ENCODE measurements at places on chromosomes 5 and 9.

GRCh38 chr5:135645336-135646180 is 66.8 kb upstream of the CXCL14 start:
- DNase-seq: no peak

DNA sequence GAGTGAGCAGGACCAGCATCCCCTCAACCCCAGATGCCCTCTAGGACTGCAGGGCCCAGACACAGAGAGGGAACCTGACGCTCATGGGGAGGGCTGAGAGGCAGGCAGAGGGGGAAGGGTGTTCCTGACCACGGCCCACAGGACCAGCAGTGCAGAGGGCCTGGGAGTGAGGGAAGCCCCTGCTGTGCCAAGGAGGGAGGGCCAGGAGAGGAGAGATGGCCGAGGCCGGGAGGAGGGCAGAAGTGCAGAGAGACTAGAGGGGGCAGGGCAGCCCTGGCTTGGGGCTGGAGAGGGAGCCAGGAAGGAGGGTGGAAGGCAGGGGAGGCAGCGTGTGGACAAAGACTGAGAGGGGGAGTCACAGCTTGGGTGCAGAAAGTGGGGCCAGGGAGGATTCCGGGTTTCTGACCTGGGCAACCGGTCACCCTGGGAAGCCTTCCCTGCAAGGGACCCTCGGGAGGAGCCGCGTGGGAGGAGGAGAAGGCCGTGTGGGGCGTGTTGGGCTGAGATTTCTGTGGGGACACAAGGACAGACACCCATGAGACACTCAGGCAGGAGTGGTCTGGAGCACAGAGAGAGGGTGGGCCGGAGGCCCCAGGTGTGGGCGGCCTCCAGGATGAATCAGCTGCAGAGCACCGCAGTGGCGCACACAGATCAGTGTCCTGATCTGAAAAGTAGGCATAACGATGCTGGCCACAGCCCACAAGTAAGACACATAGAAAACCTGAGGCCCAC is 117.5 kb downstream of the ADAMTS2 start:
- DNase-seq: no peak

DNA sequence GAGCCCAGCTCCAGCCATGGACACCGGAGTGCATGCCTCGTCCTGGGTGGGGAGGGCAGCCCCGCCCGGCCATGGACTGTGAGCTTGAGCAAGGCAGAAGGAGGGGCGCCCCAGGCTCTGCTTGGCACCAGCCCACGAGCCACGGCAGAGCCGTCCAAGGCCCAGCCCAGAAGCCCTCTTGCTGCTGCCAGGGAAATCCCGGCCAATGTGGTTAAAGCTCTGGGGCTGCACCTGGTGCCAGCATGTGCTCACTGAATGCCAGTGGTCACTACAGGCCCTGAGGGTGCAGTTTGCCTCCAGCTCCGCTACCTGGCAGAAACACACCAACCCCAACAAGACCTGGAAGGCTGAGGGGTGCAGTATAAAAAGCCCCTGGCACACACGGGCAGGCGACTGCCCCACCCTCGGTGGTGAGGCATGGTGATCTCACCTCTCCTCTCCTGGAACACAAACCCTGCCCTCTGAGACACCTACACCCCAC is 11.8 kb downstream of the BRD3 start:
- DNase-seq: peak; percentile 94

DNA sequence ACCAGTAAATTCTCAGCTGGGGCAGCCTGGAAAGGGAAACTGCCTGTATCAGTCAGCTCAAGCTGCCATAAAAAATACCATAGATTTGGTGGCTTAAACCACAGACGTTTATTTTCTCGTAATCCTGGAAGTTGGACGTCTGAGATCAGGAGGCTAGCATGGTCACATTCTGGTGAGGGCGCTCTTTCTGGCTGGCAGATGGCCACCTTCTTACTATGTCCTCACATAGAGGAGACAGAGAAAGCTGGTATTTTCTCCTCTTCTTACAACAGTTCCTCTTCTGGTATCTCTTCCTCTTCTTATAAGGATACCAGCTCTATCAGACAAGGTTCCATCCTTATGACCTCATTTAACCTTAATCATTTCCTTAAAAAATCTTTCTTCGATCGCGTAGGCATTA is 50.5 kb upstream of the RFX3 start:
- DNase-seq: no peak

GRCh38 chr5:173915310-173916014 is 27.3 kb downstream of the CPEB4 start:
- peak; percentile 51 for DNase-seq

GRCh38 chr9:91100878-91101450 is 260.8 kb downstream of the AUH start:
- no peak for DNase-seq

DNA sequence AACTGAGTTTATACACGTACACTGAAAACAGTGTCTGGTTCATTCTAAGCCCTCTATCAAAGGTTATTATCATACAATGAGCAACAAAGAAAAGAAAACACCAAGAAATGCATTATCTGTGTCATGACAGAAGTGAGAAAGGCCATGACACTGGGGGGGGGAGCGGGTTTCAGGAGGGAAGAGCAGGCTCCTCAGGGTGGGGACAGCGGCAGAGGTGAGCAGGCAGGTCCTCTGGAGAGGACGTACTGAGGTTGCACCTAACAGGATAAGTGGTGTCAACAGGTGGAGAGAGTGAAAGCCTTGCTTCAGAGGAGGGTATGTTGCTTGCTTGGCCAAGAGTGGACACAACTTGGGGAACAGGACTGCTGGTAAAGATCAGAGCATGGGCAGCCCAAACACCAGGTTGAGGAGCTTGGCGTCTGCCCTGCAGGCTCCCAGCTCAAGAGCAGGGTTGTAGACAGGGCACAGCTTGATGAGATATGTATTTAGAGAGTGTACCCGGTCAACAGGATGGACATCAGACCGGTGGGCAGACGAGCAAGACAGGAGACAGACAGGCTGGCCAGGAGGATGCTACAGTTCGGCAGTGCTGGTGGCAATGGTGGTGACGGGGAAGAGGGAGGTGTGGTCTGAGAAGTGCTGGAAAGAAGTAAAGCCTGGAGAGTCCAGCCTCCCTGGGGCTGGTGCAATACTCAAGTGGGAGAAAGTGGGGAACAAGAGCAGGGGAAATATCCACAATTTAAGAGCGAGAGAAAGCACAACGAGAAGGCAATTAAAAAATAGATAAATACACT is 10.3 kb downstream of the WHRN start:
- no peak for DNase-seq

DNA sequence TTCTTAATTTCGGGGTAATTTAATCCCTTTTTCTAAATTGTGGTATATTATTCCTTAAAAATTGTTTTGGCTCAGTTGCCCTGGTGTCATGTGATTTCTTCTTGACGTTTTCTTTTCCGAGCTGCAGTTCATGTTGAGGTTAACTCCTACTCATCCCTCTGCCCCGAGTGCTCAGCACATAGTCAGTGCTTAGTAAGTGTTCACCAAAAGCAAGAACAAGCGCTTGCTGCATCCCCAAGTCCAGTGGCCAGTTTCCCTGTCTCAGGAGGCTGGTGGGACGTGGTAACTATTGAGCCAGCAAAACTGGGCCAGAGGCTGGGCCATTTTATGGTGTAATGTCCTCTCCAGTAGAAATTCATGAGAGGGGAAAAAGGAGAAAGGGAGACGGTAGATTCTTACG is 23.3 kb downstream of the TRIO start:
- DNase-seq: no peak

- no peak for DNase-seq
Observed at GRCh38 chr5:132227235-132227484, 493 bp downstream of the P4HA2 start.

DNA sequence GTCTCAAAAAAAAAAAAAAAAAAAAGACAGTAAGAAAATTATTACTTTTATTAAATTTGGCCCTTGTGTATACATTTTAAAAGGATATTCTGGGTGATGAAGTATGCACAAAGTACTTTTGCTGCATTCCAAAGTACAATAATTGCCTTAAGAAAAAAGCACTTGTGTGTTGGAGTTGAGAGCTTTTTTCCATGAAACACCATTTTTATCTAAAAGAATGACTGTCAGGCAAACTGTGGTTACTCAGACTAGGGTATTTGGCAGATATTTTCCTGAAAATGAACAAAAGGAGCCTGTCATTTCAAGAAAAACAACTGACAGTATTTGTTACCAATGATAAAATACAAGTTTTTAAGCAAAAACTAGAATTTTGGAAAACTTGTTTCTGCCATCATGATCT is 84.3 kb upstream of the PTPN3 start:
- DNase-seq: no peak

DNA sequence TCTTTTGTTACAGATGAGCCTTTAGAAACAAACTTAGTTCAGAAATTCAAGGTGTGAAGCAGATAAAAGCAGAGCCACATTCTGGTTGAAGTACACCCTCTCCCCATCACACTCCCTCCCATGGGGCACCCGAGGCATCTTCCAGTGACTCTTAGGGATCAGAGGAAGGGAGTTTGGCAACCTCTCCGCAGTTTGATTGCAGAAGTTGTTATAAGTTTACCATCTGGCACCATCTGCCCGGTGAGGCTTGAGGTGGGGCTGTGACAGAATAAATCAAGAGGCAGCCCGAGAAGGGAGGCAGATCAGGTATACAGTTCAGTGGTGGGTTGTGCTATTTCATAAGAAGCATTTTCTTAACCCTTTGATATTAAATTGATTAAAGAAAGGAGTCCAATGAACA is 458.6 kb upstream of the CLINT1 start:
- no peak for DNase-seq

GRCh38 chr9:97940233-97940632 is 2.3 kb upstream of the HEMGN start:
- DNase-seq: no peak

- DNase-seq: no peak
Observed at GRCh38 chr5:93886098-93886806, 144.9 kb upstream of the POU5F2 start.

DNA sequence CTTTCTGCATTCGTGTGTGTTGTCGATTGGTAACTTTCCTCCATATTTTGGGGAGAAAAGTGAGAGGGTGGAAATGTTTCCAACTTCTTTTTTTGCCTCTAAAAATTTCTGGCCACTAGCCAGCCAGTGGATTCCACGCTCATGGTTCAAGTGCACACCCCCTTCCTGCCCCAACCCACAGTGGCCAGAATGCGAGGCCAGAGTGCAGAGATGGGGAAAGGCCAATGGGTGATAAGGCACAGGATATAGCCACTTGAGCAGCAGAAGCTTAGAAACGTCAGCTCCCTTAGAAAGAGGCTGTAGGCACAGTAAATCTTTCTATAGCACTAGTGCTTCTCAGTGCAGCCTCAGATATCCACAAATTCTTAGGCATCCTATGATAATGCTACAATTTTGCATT is 75.8 kb upstream of the ADRB2 start:
- DNase-seq: no peak

GRCh38 chr9:89477384-89477783 is 20.5 kb downstream of the SEMA4D start:
- DNase-seq: no peak

DNA sequence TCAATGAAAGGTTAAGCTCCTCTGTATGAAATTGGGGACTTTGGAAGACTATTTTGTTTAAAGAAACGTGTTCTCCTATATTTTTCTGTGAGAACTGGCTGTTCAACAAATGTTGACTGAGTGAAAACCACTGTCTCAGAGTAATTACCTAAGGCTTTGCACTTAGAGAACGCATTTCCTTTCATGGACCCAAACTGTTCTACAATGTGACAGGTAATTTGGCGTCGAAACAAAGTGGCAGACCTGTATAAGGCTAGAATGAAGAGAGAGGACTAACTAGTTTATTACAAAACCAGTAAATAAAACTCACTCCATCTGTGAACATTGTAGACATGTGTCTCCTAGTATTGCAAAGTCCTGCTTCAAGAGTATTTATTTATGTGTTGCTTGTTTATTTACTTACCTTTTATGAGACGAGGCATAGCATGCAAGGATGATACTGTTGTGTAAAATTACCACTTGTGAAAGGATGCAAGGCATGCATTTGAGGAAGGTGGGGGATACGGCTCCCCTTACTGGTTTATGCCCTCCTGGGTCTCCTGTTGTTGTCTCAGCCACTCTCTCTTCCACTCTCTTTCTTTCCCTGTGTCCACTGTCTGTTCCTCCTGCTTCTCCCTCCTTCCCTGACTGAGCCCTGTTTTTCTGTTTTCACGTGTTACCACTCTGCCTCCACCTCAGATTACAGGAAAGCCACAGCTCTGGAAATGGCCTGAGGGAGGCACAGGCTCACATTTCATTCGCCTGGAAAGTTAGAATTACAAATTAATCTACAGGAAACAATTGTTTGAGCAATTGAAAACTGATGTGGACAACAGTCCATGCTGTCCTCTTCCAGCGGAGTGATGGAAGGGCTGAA is 444.0 kb upstream of the ZNF608 start:
- DNase-seq: no peak

DNA sequence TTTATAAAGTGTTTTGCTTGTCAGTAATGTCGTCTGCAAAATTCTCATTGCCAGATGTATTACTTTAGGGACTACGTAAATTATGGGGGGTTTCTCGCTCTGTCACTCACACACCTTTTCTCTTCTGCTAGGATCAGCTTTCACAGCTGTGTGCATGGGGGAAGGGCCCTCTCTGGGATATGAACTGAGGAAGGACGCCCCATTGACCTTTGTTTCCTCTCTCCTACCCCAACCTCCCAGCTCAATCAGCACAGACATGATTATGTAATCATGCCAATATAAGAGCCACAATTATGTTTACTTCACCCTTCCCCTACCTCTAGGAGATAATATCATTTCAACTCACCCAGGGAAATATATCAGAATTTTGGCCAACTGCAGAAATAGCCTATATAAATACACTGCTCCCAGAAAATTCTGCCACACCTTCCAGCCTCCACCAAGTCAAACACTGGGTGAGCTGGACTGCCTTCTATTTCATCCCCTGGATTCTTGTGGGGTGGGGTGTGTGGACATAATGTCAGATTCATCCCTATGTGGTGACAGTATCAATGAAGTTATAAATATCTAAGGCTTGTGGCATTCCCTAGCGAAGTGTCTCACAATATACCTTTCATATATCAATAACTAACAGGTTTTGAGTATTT is 12.6 kb upstream of the SEMA5A start:
- DNase-seq: no peak

GRCh38 chr9:130701059-130702022 is 7.8 kb downstream of the EXOSC2 start:
- DNase-seq: peak; percentile 76

DNA sequence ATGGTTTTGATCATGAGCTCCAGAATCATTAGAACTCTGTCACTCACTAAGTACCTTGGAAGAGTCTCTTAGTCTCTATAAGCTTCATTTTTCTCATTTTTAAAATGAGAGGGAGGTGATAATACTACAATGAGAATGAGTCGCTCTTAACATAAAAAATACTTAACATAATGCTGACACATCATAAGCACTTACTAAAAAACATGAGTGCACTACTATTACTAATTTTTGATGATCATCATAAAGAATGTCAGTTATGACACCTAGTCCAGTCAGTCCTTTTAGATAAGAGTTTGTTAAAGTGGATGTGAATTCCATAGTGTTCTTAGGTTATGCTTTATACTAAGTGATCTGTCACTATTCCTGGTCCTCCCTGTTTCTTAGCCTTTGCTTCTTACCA is 200.4 kb upstream of the SLC24A2 start:
- DNase-seq: no peak

- peak; percentile 6 for DNase-seq
Observed at GRCh38 chr5:31413030-31413812, 118.7 kb downstream of the DROSHA start.

GRCh38 chr9:33381231-33381791 is 21.1 kb downstream of the AQP7 start:
- no peak for DNase-seq

GRCh38 chr9:136343121-136343883 is 16.0 kb downstream of the GPSM1 start:
- DNase-seq: no peak

GRCh38 chr9:38074441-38074961 is 5.5 kb upstream of the SHB start:
- peak; percentile 72 for DNase-seq
